Stimulated activated CD8-positive, alpha-beta memory T cell treated with anti-CD3 and anti-CD28 coated beads, Interleukin-12 subunit alpha, Interleukin-12 subunit beta, amount 100 ng/mL, for 4 hours (primary cell): ENCODE measurements at places on chromosomes 16 and 17.

DNA sequence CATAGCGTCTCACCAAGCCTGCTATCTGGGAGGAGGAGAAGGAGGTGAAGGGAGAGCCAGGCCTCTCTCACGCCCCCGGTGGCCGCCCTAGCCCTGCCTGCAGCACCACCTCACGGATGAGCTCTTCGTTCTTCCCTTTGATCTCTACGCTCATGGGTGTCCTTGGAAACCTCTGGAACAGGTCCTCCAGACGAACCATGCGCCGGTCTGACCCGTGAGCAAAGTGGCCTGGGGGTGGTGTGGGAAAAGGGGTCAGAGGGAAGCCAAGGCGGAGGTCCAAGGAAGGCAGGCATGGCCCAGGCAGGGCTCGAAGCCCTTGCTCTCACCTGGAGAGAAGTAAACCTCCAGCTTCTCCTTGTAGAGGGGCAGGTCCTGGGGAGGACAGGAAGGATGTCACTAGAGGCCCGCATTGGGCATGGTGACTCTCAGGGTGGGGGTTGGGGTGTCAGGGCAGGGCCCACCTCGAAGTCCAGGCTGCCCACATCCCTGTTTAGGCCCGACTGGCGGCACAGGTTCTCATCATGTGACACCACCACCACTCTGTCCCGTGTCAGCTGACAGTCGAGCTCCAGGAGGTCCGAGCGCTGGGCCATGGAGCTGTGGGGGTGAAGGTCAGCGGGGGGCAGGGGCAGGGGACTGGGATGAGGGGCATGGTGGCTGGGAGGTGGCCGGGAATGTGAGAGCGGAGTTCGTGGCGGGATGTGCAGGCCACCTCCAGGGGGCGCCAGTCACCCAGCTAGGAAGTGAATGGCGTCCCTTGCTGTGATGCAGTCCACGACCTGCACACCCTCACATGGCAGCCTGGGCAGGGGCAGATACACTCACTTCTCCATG lies 923 bp downstream of the GDPD3 start:
- peak; percentile 25 for DNase-seq

- no peak for DNase-seq
Measured at GRCh38 chr16:86634292-86634691, 55.9 kb downstream of the FOXL1 start.

- no peak for DNase-seq
Measured at GRCh38 chr17:80512233-80512632, 32.4 kb upstream of the RPTOR start.

GRCh38 chr16:77297996-77298395 lies 98.8 kb downstream of the SYCE1L start:
- no peak for DNase-seq

GRCh38 chr16:58002936-58003335 lies 1.7 kb downstream of the USB1 start:
- DNase-seq: no peak
